NCI-H1092 (cell line): ENCODE measurements at places on chromosomes 11 and 22.

- DNase-seq: no peak
Measured at GRCh38 chr11:46296059-46296527, 18.6 kb downstream of the CREB3L1 start.

DNA sequence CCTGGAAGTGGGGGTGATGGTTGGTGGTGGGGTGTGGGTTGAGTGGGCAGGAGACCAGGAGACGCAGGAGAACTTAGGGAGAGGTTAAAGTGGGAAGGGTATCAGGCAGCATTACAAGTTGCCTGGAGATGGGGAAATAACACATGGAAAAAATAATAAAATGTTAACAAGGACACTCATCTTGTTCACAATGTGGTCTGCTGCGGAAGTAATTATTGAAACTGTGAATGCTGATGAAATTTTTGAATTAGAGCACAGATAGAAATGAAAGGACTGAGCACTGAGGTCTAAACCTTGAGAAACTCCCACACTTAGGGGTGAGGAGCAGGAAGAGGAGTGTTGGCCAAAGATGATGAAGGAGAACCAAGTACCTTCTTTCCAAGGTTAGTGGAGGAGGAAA is 346.0 kb upstream of the PLET1 start:
- no peak for DNase-seq

GRCh38 chr11:61007956-61008896 is 36.7 kb downstream of the CD6 start:
- no peak for DNase-seq

- DNase-seq: no peak
Measured at GRCh38 chr11:126172596-126173038, 38.8 kb downstream of the RPUSD4 start.

DNA sequence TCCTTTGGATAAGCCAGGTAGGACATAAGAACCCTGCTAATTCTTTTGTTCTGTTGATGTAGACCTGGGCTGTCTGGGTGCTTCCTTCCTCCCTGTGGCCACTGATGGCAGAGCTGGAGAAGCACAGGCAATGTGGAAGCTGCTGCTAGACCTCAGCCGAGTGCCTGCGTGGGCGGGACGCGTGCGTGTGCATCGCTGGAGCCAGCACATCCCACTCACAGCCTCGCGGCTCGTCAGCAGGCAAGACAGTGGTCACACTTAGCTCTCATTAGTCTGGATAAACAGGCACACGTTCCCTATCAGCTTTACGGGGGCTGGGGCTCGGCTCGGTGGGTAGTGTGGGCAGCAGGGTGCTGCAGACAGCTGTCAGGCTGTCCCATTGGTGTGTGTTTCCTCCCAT is 155.7 kb downstream of the GRIK4 start:
- DNase-seq: no peak

GRCh38 chr11:61102667-61103571 is 630 bp downstream of the CD5 start:
- DNase-seq: no peak

- no peak for DNase-seq
Measured at GRCh38 chr11:24478718-24479117, 18.1 kb upstream of the LUZP2 start.

DNA sequence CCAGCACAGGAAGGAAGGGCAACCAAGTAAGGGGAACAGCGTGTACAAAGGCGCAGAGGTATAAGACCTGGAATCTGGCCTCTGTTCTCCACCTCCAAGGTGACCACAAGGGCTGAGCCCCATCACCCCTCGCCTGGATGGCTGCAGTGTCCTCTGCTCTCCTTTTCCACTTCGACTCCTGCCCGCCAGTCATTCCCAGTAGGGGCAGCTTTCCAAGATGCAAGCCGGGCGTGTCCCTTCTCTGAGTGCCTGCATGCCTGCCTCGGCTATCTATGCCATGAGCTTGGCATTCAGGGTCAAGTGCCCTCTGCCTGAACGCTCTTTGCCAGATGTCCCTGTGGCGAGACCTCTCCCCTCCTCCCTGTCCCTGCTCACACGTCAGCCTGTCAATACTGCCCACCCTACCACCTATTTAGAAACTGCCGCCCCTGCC is 17.0 kb downstream of the FADS3 start:
- no peak for DNase-seq

DNA sequence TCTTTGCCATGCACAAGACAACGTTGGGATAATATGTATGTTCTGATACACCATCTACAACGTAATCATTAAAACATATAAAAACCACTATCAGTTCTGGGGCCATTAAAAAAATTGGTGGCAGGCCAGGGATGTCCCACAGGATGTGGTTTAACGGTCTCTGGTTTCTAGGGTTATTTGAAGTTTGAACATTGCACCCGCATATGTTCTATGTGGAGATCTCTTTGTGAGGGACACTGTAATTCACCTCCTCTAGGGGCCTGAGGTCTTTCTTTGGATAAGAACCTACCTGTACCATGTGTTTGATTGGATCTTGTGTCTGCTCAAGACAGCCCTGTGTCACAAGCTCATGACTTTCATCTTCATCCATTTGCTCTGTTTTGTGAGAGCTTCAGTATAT is 73.2 kb downstream of the GGTLC2 start:
- no peak for DNase-seq

- DNase-seq: no peak
Measured at GRCh38 chr11:70834277-70834940, 418.0 kb downstream of the SHANK2 start.

GRCh38 chr11:95074792-95075563 is 8.3 kb downstream of the SRSF8 start:
- peak; percentile 20 for DNase-seq

DNA sequence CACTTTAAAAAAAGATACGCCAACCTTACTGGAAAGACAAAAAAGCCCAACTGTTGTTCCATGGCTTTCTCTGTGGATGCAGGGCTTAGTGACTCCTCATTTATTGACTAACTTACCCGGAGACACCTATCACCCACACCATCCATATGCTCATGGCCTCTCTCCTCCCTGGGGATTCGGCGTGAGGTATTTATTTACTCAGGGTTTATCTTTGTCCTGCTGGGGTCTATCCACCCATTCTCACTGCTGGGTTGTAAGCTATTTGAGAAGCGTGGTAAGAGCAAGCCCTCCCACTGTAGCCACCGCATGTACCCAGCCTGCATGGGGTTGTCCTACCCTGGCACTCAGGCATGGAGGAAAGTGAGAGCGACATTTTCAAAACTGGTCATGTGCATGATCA is 93.6 kb downstream of the NELL1 start:
- DNase-seq: peak; percentile 16

- DNase-seq: no peak
Measured at GRCh38 chr11:110757962-110758755, 45.9 kb upstream of the ARHGAP20 start.

- DNase-seq: no peak
Measured at GRCh38 chr11:67486481-67487195, 3.8 kb downstream of the AIP start.

DNA sequence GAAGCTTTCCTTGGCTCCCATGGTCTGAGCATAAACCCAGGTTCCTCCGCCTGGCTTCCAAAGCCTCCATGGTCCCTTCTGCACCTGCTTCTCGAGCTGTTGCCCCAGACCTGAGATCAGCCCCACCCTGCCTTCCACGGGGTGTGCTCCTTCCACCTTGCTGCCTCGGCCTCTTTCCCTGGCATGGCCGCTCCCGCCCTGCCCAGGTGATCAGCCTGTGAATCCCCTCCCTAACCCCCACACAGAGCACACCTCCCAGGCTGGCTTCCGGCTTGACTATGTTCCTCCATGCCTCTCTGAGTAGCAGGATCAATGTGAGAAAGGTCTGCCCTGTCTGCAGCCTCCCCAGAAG is 2.7 kb upstream of the PPP6R3 start:
- no peak for DNase-seq

- DNase-seq: no peak
Measured at GRCh38 chr22:17808693-17809403, 34.6 kb upstream of the BID start.

DNA sequence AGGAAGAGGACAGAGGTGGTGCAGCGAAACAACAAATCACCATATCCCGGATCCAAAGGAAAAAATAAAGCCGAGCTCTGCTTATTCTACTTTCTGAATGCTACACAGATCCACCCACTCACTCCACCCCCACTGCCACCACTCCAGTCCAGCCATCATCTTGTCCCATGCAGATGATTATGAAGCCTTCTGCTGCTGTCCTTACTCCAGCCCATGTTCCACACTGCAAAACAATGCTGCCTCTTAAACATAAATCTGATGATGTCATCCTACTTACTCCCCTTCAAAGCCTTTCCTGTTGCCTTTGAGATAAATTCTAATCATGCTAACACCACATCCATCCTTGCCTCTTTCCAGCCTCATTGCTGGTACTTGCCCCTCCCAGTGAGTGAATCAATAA is 6.5 kb upstream of the DRD2 start:
- DNase-seq: no peak
